ENCODE measurements at places on chromosomes 3 and 15. TPM values are rescaled to one million over a fixed set of nuclear protein-coding genes. Genes with fewer than 3 reads are reported as not detected.

GRCh38 chr3:99970198-99970597 is 144.1 kb downstream of the FILIP1L start:
- no peaks in the 10 kb centered on the region for H3K27me3 ChIP-seq
- H3K4me3 ChIP-seq: no peak overlapping the region

DNA sequence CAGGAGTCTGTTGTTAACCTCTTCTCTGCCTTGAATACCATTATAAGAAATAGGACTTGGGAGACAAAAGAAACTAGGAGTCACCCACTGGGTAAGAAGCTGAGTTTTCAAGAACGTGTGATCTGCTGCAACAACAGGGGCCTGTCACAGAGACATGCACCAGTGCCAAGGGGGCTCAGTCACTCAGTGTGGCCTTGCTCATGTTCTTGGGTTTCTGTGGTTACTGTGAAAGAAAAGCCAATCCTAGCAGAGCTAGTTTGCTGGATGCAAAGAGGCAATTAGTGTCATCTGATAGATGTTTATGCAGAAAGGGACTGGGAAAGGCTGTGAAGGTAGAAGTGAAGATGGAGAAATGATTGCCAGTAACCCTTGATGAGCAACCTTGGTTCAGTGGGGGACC is 126.3 kb downstream of the IQCH start:
- H3K27ac ChIP-seq: no peak overlapping the region
- DNase-seq: no peak
- no peaks in the 10 kb centered on the region for H3K4me1 ChIP-seq
- H3K27me3 ChIP-seq: no peaks in the 10 kb centered on the region

GRCh38 chr3:186080849-186081438 is 27.9 kb downstream of the ETV5 start:
- H3K27me3 ChIP-seq: no peaks in the 10 kb centered on the region
- no peaks in the 10 kb centered on the region for H3K36me3 ChIP-seq
- no peak for DNase-seq
- H3K4me3 ChIP-seq: no peak overlapping the region
- H3K27ac ChIP-seq: no peak overlapping the region

DNA sequence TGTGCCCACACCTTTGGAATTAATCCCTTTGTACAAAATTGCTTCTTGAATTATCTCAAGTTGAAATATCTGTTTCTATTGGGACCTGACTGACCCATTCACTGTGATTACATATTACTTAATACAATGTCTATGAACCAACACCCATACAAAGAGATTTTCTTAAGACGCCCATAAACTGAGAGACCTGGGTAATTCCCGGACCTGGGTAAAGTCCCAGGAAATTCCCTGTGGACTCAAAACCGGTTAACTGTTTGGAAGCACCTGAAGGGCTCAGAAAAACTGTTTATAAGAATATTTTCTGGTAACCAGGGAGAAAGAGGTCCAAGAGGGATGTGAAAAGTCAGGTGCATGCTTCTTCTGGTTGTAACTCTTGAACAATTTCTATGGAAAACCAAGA is 314.0 kb upstream of the WNT5A start:
- no peaks in the 10 kb centered on the region for H3K36me3 ChIP-seq
- H3K4me3 ChIP-seq: no peak overlapping the region
- DNase-seq: no peak
- H3K4me1 ChIP-seq: no peaks in the 10 kb centered on the region

- H3K27me3 ChIP-seq: no peaks in the 10 kb centered on the region
- no peak for DNase-seq
- no peak overlapping the region for H3K4me3 ChIP-seq
- no peaks in the 10 kb centered on the region for H3K4me1 ChIP-seq
- peaks cover 2% of the 10 kb centered on the region for H3K36me3 ChIP-seq
Measured at GRCh38 chr15:67700023-67700422, 125.3 kb upstream of the SKOR1 start.

GRCh38 chr3:138186221-138186620 is 880 bp upstream of the ARMC8 start:
- H3K4me3 ChIP-seq: no peak overlapping the region
- DNase-seq: no peak
- H3K27ac ChIP-seq: no peak overlapping the region
- H3K27me3 ChIP-seq: no peaks in the 10 kb centered on the region
- H3K4me1 ChIP-seq: peaks cover 3% of the 10 kb centered on the region

GRCh38 chr15:45634432-45635190 is at the start of gene SQOR:
Gene SQOR (plus strand): TSS chr15:45635029. CDS start chr15:45658924, 23,895 bp downstream.
- no peaks in the 10 kb centered on the region for H3K36me3 ChIP-seq
- H3K4me1 ChIP-seq: peaks cover 3% of the 10 kb centered on the region
- DNase-seq: peak; percentile 94
- H3K4me3 ChIP-seq: peak within 1 kb of the TSS; percentile 61

DNA sequence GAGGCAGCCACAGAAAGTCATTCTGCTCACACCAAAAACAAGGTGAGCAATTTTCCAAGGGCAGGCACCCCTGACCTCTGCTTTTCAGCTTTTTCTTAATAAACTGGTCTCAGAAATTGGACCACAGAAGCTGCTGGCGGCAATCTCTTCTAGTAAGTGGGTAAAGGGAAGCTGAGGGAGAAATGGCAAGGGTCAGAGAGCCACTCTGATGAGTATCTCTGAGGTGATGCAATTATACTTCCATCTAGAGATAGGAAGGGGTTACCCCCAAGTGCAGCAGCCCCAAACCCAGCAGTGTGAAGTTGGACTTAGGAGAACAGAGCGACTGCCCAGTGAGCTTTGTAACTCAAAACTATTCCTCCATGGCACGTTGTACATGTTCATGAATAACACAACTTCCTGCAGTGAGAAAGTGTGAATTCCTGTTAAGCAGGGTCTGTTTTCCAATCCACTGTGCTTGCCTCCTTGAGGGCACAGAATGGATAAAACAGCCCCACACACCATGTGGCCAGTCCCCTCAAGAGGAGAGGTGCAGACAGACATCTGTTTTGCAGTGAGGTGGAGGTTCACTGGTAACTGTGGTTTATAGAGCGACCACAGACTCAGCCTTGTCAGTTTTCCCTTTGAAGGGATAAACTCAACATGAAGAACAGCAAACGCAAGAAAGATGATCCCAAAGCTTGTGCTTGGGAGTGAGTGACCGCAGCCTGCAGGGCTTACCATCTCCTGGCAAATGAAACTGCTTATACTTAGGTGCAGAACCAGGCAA is 683.4 kb upstream of the CFAP20DC start:
- H3K27ac ChIP-seq: no peak overlapping the region
- H3K4me1 ChIP-seq: peaks cover 2% of the 10 kb centered on the region
- DNase-seq: no peak

DNA sequence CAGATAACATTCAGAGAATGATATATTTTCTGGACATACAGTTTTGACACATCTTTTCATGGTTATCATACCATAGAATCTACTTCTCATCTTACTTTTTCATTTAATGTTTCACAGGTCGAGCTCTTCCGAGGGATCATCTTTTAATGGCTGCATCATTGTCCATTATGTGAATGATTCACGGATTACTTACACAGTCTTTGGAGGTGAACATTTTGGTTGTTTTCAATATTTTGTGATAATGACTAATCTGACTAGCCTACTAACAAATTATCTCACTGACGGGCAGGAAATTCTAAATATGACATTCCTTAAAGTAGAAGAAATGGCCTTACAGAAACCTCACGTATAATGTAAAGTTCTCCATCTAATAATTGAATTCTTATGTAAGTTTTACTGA is 209.1 kb upstream of the STRIT1 start:
- no peak for DNase-seq
- H3K27me3 ChIP-seq: no peaks in the 10 kb centered on the region
- H3K4me1 ChIP-seq: no peaks in the 10 kb centered on the region
- H3K4me3 ChIP-seq: no peak overlapping the region

DNA sequence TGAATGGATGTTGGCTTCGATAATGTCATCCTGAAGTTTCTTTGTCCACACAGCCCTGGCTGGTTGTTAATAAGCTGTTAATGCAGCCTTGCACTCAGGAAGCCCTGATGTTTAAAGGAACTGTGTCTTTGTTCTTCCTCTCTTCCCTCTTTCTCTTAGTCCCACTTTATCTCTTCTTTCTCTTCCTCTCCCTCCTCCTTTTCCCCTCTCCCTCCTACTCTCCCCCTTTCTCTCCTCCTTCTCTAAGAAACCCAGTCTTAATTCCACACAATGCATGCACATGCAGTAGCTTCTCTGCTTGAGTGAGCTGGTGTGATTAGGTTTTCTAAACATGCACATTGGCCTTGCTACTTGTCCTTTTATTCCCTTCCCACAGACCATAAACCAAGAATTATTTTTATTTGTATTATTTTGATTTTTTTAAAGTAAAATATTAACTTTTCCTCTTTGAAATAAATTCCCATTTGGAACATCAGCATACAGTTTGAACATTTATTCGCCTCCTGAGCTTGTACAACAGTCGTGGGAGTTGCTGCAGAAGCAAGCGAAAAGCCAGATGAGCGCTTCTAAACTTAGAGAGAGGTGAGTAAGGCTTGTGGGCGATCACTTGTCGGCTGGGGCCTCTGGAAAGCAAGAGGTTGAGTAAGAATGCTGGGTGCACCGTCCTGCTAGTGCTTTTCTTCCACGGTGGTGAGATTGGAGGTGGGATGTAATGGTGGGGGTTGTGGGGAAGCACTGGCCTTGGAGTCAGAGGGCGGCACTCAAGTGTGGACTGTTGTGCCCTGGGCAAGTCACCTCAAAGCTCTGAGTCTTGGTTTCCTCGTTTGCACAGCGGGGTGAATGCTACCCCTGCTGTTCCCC is 7.2 kb downstream of the GHRL start:
- H3K4me3 ChIP-seq: no peak overlapping the region
- H3K36me3 ChIP-seq: no peaks in the 10 kb centered on the region
- H3K27me3 ChIP-seq: no peaks in the 10 kb centered on the region
- H3K4me1 ChIP-seq: no peaks in the 10 kb centered on the region
- DNase-seq: peak; percentile 22
- no peak overlapping the region for H3K27ac ChIP-seq

DNA sequence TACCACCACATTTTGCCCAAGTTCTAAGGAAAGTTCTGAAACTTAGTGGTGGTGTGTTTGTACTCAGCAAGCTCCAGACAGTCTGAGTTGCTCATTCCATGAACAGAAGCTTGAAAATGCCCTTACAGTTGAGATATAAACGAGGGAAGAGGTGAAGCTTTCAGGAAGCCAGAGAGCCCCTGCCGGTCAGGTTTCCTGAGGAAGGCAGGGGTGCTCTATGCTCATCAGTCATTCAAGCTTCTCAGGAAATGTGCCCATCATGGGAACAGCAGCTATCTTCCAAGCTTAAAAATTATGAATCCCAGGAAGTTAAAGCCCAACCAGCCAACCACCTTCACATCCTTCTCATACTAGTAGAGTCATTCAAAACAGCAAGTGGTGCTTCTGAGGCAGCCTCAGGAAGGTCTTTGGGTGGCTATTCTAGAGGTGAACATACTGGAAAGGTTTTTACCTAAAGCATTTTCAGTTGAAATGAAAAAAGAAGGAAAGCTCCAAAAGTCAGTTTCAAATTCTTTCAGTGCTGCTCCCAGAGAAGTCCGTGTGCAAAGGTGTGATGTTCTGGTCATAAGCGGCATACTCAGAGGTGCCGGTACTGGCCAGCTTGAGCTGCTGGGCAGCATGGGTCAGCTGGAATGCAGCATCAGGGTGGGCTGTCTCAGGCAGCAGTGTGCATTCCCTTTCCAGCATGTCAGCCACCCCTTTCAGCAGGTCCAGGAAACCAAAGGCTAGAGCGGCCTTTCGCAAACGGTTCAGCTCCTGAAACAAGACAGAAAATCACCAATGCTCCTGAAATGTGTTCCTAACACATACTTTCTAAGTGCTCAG is 31.8 kb downstream of the INTS14 start:
- peaks cover 10% of the 10 kb centered on the region for H3K36me3 ChIP-seq
- H3K27ac ChIP-seq: no peak overlapping the region
- no peak overlapping the region for H3K4me3 ChIP-seq
- H3K4me1 ChIP-seq: no peaks in the 10 kb centered on the region
- H3K27me3 ChIP-seq: no peaks in the 10 kb centered on the region

GRCh38 chr3:40655551-40655950 is 130.8 kb downstream of the ZNF621 start:
- no peak overlapping the region for H3K4me3 ChIP-seq
- no peak overlapping the region for H3K27ac ChIP-seq
- no peaks in the 10 kb centered on the region for H3K27me3 ChIP-seq
- no peaks in the 10 kb centered on the region for H3K36me3 ChIP-seq
- H3K4me1 ChIP-seq: no peaks in the 10 kb centered on the region
- no peak for DNase-seq

DNA sequence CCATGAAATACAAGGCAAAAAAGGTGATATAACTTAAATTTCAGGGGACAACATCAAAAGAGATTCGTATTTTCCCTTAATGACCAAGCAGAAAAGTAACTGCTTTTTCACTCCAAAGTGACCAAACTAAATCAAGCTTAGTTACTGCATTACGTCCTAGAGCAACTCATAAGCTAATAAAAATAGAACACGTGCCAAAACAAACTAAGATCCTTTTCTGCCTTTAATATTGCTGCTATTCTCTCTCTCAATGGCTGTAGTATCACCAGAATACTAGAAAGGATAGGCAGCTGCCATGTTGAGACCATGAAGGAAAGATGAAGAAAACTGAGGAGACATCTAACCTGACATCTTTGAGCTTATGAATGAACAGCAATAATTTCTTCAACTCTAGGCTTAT is 43.3 kb downstream of the UBXN7 start:
- H3K36me3 ChIP-seq: no peaks in the 10 kb centered on the region
- DNase-seq: no peak
- H3K27me3 ChIP-seq: no peaks in the 10 kb centered on the region

DNA sequence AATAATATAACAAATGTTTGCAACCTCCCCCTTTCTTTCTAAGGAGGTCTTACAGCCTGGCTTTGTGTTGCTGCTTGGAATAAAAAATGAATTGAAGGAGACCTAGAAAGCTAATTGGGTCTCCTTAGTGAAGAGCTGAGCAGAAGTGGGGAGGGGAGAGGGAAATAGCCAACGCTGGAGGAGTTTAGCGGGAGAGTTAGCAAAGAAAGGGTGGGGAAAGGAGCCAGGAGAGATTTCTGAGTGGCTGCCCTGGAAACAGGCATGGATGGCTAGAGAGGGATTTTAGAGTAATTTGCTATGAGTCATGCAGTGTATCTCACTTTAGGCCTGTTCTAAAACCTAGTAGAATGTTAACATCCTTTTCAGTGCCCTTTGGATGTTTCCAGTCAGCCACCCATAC is 45.2 kb upstream of the PFN2 start:
- H3K27ac ChIP-seq: no peak overlapping the region
- H3K4me1 ChIP-seq: no peaks in the 10 kb centered on the region
- H3K4me3 ChIP-seq: no peak overlapping the region

GRCh38 chr3:134597390-134597970 is 53.3 kb downstream of the KY start:
- H3K4me1 ChIP-seq: no peaks in the 10 kb centered on the region
- H3K36me3 ChIP-seq: no peaks in the 10 kb centered on the region
- H3K4me3 ChIP-seq: no peak overlapping the region
- H3K27me3 ChIP-seq: no peaks in the 10 kb centered on the region

GRCh38 chr3:65485826-65486469 is 552.8 kb downstream of the MAGI1 start:
- no peak for DNase-seq
- no peak overlapping the region for H3K4me3 ChIP-seq
- H3K4me1 ChIP-seq: peaks cover 13% of the 10 kb centered on the region

LIPH gene
- total RNA-seq: 0.62 TPM

RETNLB gene
- total RNA-seq: not detected

IQCF5 gene
- total RNA-seq: not detected

RNU5B-1 gene
- 40.6 TPM for total RNA-seq

BOC gene
- 164 TPM for total RNA-seq

AHSG gene
- total RNA-seq: not detected

GP9 gene
- not detected for total RNA-seq

GOLGA8K gene
- 10.0 TPM for total RNA-seq

ACAP2 gene
- total RNA-seq: 70.3 TPM

ACKR2 gene
- total RNA-seq: 3.1 TPM

IMPDH2 gene
- total RNA-seq: 101 TPM
